A172 (cell line): ENCODE measurements at places on chromosomes 2 and 18. TPM values are rescaled to one million over a fixed set of nuclear protein-coding genes. Genes with fewer than 3 reads are reported as not detected.

DNA sequence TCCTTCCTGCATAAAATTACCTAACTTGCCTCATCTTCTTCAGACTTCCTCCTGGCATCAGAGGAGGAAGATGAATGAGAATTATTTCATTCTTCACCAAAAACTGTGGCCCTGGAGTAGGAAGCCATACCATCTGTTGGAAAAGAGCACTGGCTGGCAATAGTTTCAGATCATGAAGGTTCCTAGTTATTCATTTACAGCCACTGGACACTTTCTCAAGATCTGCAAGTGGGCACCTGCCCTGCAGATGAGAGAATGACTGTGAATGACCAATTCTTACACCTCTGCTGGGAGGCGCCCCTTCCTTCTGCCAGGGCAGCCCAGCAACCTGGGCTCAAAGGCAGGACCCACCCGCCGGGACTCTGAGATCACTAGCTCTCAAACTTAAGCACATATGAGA, 13.0 kb downstream of the DIPK1C start:
- DNase-seq = no peak

GRCh38 chr2:234019896-234020295, 30.6 kb upstream of the SPP2 start:
- no peak for DNase-seq

- peak; percentile 14 for DNase-seq
Measured at GRCh38 chr2:199940373-199940772, 14.9 kb downstream of the TYW5 start.

DNA sequence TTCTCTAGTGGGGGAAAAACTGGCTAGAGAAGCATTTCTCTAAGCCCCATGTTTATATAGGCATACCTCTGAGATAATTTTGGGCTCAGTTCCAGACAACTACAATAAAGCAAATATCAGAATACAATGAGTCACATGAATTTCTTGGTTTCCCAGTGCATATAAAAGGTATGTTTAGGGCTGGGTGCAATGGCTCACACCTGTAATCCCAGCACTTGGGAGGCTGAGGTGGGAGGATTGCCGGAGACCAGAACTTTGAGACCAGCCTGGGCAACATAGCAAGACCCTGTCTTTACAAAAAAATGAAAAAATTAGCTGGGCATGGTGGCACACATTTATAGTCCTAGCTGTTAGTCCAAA, 22.2 kb downstream of the TSN start:
- DNase-seq = peak; percentile 57

GRCh38 chr2:10373931-10374330, 71.2 kb downstream of the HPCAL1 start:
- no peak for DNase-seq

DNA sequence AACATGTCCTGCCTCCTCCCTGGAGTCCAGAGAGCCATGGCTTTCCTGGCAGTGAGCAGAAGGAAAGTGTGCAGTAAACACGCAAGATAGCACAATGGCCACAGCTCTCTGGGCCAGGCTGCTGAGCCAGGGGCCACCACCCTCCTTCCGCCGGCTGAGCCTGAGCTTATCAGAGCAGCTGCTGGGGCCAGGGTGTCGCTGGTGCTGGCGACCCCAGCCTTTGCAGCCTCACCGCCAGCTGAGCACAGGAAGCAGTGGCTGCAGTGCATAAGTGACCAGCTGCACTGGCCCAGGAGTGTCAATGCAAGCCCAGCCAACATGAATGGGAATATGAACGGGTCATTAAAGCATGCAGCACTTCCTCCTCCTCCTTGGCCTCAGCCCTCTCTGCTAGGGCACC, 172.0 kb downstream of the ZFP36L2 start:
- no peak for DNase-seq

DNA sequence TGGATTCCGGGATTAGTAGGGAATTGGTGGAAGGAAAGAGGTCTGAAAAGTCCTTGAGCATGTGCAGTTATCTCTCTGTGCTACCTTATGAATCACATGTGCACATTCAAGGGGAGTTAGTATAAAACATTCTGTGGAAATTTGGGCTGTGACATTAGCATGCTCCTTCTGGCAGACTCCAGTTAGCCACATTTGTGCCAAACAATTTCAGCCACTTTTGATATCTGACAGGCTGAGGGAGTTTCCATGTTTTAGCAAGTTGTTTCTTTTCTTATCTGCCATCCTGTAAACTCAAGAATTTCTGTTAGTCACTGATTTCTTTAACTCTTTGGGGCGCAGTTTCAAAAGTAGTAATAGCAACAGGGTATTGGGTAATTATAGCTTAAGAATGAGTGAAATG, 28.3 kb upstream of the GYPC start:
- DNase-seq = no peak

DNA sequence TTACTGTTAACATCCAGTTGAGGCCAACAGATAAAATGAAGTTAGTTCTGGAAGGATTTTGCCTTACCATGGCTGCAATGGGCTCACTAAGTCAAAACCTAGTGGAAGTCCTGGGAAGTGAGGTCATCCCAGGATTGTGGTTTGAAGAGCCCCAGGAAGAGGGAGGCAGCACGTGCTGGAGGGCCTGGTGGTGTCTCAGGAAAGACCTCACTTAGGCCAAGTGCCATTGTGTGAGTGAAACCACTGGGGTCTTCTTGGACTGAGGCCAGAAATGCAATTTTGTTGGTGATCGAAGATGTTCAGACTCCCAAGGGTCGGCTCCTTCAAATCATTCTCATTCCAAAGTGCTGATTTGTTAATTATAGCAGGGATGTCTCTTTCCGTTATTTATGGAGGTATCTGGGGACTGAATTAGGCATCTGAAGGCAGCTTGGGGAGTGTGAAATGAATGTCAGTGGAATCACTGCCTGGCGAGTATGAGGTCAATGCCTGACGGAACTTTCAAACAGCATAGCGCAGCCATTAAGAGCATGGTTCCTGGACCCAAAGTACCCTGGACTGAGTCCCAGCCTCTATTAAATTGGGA, 60.0 kb downstream of the IL1R2 start:
- DNase-seq = peak; percentile 39

GRCh38 chr2:191686066-191686465, 8.1 kb downstream of the NABP1 start:
- DNase-seq = no peak

- DNase-seq = peak; percentile 76
Measured at GRCh38 chr2:58042486-58042970, 4.1 kb upstream of the VRK2 start.

DNA sequence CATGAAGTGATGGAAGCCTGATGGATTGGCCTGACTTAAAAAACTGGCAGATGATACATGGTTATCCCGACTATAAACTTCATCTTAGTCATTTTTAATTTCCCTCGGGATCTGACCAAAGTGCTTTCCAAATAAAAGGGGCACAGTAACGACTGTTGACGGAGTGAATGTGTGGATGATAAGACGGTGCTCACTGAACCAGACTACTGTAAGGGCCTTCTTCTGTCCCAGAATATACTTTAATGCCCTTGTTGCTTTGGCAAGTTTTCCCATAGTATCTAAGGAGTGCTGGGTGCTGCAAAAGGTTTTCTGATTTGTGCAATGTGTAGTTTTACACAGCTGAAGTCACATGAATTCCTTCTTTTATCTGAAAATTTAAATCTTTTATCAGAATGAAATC, 373.5 kb downstream of the DSEL start:
- DNase-seq = no peak

DNA sequence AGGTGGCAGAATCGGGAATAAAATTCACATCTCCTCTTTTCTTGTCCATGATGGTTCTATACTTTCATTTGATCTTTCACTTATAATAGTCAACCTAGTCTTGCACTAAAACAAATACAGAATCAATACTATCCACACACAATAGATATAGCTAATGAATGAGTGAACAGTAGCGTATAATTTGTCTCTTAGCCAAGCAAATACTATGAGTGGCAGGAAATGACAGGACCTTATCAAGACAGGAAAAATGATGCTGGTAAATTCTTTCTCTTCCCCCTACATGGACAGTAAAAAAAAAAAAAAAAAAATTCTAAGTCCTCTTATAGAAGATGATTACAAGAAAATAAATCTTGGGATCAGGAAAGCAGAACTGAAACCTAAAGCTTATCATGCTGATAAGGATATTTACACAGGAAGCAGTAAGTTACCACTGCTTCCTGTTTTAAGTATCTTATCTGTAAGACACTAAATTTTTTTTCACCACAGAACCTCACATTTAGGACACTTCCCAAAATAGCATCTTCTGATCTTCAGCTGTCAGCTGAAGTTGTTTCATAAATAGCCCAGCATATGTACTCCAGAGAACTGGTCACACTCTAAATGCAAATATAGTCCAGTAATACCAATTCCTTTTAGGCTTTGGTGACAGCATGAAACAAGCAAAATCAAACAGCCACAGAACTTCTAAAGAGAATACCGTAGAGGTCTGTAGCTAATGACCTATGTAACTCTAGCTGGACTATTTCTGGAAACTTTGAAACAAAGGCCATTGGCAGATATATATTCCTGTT, 27.0 kb downstream of the IRS1 start:
- DNase-seq = peak; percentile 81

- no peak for DNase-seq
Measured at GRCh38 chr2:85838181-85838580, 50.6 kb downstream of the ST3GAL5 start.

GRCh38 chr18:43970656-43971055, 693.4 kb upstream of the SYT4 start:
- DNase-seq = peak; percentile 1

DNA sequence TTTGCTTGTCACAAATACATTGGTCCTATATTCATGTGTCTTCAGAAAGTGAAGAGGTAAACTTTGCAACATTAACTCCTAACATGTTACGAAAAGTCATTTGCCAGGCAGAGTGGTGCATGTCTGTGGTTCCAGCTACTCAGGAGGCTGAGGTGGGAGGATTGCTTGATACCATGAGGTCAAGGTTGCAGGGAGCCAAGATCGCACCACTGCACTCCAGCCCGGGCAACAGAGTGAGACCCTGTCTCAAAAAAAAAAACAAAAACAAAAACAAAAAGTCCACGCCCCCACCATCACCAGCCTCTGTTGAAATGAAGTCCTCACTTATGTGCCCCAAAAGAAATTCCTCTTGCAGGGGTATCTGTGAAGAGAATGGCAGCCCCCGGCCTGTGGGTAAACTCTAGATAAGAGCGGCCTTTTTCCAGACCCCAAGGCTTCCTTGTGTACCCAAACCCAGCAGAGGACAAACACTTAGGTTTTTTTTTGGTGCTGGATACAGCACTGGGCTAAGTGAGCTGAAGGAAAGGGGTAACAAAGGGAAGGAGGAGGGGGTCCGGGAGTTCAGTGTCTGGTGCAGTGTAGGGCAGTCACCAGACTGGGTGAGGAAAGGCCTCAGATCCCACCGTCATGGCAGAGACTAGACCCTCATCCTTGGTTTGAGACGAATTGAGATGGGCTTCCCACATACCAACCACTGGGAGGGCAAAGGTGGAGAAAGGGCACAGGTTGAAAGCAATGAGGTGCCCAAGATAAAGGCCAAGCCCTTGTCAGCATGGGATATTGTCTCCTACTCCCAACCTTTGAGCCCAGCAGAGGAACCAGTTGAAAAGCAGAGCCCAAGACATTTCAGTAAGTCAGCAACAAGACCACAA, 19.2 kb downstream of the HSPD1 start:
- no peak for DNase-seq

DNA sequence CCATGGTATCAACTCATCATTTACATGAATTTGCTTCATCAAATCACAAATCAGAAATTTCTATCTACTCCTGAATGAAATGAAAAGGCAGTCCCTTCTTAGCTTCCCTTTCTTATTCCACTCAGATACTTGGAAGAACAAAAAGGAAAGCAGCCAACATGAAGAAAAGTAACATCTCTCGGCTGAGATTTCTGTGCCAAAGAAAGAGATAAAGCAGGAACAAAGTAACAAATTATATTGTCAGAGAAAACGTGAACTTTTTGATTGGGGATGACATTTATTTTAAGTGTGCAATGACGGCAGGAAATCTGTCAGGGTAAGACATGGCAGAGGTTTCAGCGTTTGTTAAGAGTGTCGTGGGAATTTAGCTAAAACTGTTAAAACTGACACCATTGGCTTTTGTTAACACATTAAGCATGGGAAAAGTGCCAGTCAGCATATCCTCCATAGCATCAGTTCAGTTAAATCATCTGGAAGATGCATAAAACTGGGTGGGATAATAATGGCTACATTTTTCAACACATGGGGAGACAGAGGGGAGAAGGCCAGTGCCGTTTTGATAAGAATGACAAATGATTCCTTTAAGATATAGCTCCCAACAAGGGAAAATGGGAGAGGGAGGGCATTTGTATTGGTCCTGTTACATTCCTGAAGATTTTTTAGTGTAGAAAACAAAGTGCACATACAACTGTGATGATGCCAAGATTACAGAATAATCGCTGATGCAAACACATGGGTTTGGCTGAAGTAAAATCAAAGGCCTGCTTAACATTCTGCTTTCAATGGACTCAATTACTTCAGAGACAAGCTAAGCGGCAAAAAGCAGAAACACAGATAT, 211.6 kb downstream of the ZNF521 start:
- no peak for DNase-seq

GRCh38 chr2:217858519-217859491, 144.0 kb downstream of the TNS1 start:
- DNase-seq = peak; percentile 38

- no peak for DNase-seq
Measured at GRCh38 chr2:64164629-64165028, 20.4 kb upstream of the PELI1 start.

- no peak for DNase-seq
Measured at GRCh38 chr2:233448575-233448974, 94.3 kb downstream of the DGKD start.

DNA sequence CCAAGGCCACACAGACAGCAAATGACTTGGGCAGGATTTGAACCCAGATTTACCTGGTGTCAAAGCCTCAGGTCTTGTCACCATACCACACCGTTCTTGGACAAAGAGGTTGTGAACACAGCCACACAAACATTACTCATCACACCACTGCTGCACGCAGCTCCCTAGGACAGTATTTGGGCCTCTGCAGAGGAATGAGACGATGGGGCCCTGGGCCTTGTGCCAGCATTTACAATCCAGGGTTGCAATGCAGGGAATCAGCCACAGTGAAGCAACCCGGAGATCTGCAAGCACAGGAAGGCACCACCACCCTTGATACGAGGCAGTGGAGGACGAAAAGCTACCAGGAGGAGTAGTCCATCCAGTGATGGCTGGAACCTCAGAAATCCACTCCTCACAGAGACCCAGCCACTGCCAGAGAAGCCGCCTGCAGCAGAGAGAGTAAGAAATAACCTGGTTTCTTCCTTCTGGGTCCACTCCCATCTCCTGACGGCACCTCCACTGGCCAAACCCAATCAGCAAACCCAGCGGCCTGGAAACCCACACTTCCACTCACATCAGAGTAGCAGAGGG, 3.7 kb upstream of the MTCL1 start:
- DNase-seq = peak; percentile 41

GRCh38 chr18:212780-213179, 54.4 kb downstream of the USP14 start:
- no peak for DNase-seq

SNORC gene
- total RNA-seq = 0.17 and 0.86 TPM in 2 replicates

RTP5 gene
- total RNA-seq = not detected in 2 replicates

CDCA7 gene
- total RNA-seq = 7.5 and 11.4 TPM in 2 replicates

ALPP gene
- total RNA-seq = 0.84 and 2.1 TPM in 2 replicates

ASPRV1 gene
- 0.10 TPM in 1 of 2 replicates, not detected in the other for total RNA-seq

APCDD1 gene
- total RNA-seq = not detected in 2 replicates

ITPRIPL1 gene
- not detected in 2 replicates for total RNA-seq
